ENCODE measurements at places on chromosomes 2 and 18.
A peak's percentile ranks its signal among the peaks of the same experiment; 100 is the strongest.

DNA sequence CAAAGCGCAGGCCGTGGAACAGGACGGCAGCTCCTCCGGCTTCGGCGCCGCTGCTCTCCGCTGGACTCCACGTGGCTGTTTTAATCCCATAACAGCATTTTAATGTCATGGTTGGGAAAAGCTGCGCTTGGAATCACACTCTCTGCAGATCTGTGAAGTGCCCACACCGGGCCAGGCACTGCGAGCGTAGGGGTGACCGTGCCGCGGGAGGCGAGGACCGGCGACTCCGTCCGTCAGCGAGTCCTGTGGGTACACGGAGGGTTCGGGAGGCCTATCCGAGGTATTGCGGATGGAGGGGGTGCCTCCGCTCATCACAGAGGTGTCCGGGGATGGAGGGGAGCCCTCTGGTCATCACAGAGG lies 198.0 kb upstream of the SALL3 start:
- no peak for DNase-seq

DNA sequence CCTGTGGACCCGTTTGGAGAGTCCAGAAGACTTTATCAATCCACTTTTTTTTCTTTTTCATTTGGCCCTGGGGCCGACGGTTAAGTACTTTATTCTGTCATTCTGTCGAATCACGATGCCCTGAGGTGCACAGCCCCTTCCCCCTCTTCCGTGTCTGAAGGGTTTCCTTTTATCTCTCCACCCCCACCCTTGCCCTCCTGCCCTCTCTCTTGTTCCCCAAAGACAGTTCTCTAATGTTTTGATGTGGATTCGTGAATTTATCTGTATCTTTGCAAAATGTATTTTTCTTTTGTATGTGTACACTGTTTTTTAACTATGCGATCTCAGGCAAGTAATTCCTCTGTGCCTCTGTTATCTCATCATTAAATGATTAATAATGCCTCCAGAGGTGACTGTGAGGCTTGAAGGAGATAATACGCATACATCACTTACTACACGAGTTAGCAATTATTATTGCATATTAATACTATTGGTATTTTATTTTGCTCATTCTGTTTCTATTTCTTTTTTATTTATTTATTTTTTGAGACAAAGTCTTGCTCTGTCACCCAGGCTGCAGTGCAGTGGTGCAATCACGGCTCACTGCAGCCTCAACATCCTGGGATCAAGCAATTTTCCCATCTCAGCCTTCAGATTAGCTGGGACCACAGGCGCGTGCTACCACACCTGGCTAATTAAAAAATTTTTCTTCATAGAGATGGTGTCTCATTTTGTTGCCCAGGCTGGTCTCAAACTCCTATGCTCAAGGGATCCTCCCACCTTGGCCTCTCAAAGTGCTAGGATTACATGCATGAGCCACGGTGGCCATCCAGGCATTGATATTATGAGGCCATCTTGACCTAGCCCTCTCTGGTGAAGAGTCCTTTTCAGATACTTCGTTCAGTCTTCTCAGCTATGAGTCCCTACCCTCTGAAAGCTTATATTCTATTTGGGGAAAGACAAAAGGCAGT lies 1.4 kb upstream of the CASP8 start:
- no peak for DNase-seq

- DNase-seq, result no peak
Measured at GRCh38 chr2:159907909-159908308, 109.9 kb upstream of the CD302 start.

GRCh38 chr2:192749611-192750200 lies 555.0 kb upstream of the TMEFF2 start:
- DNase-seq, result no peak

DNA sequence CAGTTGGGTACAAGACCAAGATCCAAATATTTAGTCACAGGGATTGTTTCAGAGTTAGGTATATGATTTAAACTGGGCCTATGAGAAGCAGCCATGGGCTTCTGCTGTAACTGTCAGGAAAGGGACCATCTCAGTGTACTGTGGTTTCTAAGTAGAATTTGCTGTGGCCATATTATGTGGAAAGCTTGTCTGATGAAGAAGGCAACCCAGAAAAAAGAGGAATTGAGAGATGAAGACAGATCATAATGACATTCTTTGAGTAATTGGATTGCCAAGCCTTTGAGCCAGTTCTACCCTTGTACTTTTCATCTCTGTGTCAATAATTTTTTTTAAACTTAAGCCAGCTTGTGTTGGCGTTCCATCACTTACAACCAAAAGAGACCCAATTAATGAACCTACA lies 259.6 kb downstream of the NUP35 start:
- no peak for DNase-seq

DNA sequence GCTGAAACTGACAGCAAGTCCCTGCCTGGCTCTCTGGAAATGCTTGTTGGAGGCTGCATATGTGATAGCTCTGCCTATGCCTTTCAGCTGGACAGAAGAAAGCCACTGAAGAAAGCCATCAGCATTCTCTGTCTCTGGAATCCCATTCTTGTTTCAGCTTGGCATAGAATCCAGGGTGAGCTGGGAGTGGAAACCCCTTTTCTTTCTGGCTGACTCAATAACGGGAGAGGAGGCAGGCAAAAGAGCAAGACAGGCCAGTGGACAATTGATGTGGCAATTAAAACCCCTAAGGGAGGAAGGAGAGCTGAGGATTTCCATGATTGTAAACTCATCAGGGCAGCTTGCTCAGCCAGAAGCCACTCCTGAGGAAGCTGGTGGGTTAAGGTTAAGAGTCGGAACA lies 208.1 kb downstream of the CLIP4 start:
- no peak for DNase-seq

DNA sequence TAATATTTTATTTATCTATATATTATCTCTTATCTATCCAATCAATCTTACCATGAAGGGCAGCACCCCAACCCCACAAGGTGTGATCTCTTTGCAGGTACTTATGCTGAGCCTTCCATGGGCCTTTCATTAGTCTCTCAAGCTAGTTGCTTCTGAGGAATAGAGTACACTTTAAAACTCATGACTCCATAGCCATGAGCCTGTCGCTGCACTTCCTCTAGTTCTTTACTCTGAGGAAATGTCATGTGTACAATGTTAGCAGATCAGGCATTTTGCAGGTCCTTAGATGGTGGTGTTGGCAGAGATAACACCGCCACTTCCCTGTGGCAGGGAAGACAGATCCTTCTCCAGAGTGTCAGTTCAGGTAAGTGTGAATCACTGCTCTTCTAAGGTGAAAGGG lies 29.5 kb upstream of the STAT4 start:
- DNase-seq, result no peak

- DNase-seq, result no peak
Measured at GRCh38 chr2:122167515-122167914, 412.1 kb downstream of the TSN start.

DNA sequence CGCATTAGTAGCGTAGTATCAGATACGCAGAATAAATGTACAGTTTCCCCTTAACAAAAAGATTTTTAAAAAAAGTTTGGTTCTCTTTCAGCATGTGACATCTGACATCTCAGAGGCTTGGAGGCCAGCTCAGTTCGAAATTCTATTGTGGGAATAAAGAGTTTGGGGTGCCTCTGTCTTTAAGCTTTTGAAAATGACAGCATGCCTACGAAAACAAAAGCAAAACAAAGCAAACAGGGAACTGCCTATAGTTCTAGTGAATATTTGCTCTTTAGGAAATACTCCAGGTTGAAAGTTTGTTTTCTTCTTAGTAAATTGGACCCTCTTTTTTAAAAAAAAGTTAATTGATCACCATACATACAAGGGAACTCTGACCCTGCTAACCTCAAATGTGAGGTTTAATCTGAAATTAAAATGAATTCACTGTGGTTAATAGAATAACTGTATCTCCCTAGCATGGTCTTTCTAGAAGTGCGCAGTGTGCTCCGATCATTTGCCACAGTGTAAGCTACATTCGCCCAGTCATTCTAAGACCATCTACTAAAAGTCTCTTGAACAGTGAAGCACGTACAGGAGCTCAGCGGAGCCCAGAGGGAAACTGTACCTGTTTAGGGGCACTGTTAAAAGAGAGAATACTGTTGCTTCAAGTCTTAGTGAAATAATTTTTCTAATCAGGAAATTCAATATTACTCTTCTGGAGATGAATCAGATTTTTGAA lies 347.0 kb upstream of the CDH2 start:
- DNase-seq, result no peak

GRCh38 chr2:150292807-150293206 lies 194.7 kb downstream of the RND3 start:
- DNase-seq, result no peak

GRCh38 chr2:73255907-73256617 lies 22.0 kb downstream of the CCT7 start:
- DNase-seq, result no peak

DNA sequence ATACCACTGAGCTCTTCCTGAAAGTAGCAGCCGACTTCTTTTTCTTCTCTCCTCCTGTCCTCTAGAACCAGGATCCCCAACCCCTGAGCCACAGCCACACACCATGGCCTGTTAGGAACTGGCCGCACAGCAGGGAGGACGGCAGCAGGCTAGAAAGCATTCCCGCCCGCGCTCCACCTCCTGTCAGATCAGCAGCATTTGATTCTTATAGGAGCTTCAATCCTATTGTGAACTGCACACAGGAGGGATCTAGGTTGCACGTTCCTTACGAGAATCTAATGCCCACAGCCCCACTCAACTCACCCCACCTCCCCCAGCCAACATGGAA lies 179.1 kb upstream of the SH3BP4 start:
- DNase-seq, result no peak

DNA sequence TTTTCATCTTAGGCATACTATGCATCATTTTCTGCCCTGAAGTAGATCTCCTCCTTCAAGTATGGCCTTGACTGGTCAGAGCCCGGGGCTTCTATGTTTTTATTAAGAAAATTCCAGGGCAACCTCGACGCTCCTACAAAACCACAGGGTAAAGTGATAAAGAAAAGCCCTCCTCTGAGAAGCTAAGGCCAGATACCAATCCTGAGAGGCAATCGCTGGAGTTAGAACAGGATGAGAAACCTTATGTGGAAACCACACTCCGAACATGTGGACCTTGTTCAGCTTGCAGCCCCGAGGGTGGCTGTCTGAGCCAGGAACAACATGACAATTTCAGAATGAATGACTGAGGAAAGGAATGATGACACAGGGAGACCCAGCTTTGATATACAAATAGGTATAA lies 35.6 kb downstream of the RMC1 start:
- no peak for DNase-seq

GRCh38 chr18:63161761-63162195 lies 157.8 kb downstream of the BCL2 start:
- DNase-seq, result peak; percentile 70

GRCh38 chr18:58947136-58947732 lies 82.6 kb downstream of the ZNF532 start:
- DNase-seq, result no peak

GRCh38 chr2:143698888-143699570 lies 569.8 kb downstream of the ARHGAP15 start:
- no peak for DNase-seq

DNA sequence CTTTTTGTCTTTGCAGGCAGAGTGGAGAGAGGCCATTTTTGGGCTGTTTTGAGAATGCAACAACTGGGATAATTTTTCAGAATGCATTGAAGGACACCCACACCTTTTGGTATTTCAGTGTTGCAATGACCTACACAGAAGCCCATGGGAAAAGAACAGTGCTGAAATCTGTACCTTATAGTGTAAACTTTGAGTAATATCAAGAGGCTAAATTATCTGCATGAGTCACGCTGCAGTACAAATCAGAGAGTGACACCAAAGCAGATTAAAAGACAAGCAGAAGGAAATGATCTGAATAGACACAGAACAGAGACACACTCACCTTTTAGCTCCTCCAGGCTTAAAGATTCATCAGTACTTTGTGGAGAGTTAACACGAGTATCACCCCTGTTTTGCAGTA lies 265.3 kb downstream of the PAX3 start:
- DNase-seq, result no peak

GRCh38 chr2:85888020-85888683 lies 638 bp downstream of the ST3GAL5 start:
- peak; percentile 16 for DNase-seq

- DNase-seq, result no peak
Measured at GRCh38 chr2:111689941-111690340, 194.1 kb downstream of the ANAPC1 start.

GRCh38 chr2:37878536-37878935 lies 46.6 kb upstream of the RMDN2 start:
- no peak for DNase-seq

DNA sequence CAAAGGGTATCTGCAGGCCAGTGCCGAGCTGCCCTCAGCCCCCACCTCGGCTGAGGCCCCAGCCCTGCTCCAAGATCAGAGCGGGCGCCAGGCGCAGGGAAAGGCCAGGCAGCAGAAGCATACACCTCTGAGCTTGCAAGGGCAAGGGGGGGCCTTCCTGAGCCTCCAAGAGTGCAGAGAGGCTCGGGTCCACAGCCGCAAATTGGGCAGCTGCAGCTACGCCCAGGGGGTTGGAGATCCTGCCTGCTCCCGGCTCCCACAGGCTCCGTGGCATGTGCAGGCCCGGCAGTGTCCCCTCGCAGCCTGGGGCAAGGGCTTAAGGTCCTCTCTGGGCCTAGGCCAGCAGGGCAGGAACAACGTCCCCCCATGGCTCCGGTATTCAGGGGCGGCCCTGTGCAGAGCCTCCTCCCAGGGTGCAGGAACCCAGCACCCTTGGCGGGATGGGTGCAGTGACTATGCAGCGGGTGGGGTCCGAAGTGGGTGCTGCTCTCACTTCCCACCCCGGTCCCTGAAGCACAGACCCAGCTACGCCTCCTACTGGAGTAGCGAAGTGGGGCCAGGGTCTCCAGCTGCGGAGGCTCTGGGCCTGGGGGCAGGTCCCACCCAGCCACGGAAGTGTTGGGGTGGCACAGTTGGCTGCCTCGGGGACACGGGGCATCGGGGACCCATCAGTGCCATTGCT lies 120.2 kb upstream of the TMEFF2 start:
- DNase-seq, result no peak

- DNase-seq, result no peak
Measured at GRCh38 chr2:174328961-174329715, 5.6 kb upstream of the SP9 start.
